Esophagus squamous epithelium (tissue), 5 donors: ENCODE measurements at places on chromosomes 6 and 20. TPM values are rescaled to one million over a fixed set of nuclear protein-coding genes. Genes with fewer than 3 reads are reported as not detected.

DNA sequence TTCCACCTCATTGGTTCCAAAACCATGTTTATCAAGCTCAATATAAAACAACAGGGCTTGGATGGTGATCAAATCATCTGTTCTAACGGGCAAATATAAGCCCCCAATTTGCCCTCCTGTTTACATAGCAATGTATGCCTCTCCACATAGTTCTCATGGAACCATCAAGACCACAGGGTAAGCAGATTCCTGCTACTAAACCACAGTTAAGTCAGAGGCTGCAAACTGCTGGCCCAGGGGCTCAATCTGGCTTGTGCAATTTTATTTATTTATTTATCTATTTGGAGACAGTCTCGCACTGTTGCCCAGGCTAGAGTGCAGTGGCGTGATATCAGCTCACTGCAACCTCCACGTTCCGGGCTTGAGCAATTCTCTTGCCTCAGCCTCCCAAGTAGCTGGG, 18.9 kb upstream of the MTHFD1L start:
- no peak for DNase-seq

Gene SEMG1
- total RNA-seq = not detected

- no peak for DNase-seq
Observed at GRCh38 chr20:62522748-62523396, 47.1 kb upstream of the GATA5 start.

Gene PTP4A1
- 30.9 TPM for total RNA-seq

- DNase-seq = no peak
Observed at GRCh38 chr6:158268361-158269147, 43.7 kb upstream of the TULP4 start.

- DNase-seq = no peak
Observed at GRCh38 chr6:46453741-46454316, 37.4 kb downstream of the RCAN2 start.

- no peak for DNase-seq
Observed at GRCh38 chr20:62258499-62259293, 20.4 kb downstream of the OSBPL2 start.

- DNase-seq = no peak
Observed at GRCh38 chr6:16471222-16471909, 233.0 kb downstream of the GMPR start.

DNA sequence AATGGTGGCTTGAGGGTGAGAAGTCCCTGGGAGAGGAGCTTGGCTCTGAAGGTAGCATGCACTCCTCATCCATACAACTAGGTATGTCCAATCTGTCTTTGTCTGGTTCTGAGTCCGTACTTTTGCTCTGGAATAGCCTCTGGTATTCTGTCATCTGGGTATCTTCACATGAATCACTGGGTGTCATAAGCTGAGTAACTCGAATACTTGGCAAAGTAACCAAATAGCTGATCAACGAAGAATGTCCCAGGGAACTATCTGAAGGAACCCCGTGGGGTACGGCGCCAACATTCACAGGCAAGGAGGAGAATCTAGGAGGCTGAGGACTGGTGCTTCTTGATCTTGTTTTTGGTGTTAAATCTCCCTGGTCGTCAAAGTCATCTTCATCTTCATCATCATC, 184.8 kb downstream of the HIVEP2 start:
- no peak for DNase-seq

Gene RGS17
- total RNA-seq = 1.8 TPM

GRCh38 chr20:32971703-32972161, 32.5 kb downstream of the SUN5 start:
- DNase-seq = no peak

GRCh38 chr6:13063300-13063918, 264.9 kb downstream of the TBC1D7 start:
- no peak for DNase-seq

DNA sequence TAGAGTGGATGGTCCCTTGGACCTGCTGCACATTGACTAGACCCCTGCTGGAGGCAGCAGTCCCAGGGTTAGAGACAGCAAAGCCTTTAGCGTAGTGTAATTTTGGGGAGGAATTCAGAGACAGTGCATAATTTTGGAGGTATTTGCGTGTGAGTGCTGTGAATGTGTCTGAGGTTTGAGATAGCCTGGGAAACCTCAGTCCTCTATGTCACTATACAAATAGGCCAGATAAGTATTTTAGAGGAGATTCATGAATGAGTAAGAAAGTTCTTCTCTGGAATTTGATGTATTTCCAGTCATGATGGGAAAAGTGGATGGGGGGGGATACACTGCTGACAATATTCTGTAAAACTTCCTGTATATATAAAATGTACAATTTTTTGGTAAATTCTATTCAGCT, 25.8 kb upstream of the MTRF1L start:
- DNase-seq = no peak

GRCh38 chr6:107315114-107315513, 144.2 kb downstream of the PDSS2 start:
- DNase-seq = no peak

- no peak for DNase-seq
Observed at GRCh38 chr20:36824142-36824940, 50.8 kb upstream of the DSN1 start.

DNA sequence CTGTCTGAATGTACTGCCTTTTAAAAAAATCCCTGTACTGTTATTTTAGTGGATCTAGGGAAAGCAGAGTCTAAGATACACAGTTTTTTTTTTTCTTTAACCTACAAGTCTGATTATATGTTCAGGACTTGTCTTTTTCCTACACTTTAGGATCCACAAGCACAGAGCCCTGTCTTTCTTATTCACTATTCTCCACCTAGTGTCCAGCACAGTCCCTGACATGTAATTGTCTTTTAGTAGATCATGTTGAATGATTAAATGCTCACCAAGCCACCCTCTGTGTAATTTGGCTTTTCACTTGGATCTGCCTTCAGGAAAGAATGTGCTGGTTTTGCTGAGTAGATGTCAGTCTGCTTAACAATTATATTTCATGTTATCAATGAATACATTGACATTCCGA, 35.8 kb upstream of the YWHAB start:
- DNase-seq = no peak

GRCh38 chr20:78338-78737, 9.1 kb upstream of the DEFB125 start:
- no peak for DNase-seq

DNA sequence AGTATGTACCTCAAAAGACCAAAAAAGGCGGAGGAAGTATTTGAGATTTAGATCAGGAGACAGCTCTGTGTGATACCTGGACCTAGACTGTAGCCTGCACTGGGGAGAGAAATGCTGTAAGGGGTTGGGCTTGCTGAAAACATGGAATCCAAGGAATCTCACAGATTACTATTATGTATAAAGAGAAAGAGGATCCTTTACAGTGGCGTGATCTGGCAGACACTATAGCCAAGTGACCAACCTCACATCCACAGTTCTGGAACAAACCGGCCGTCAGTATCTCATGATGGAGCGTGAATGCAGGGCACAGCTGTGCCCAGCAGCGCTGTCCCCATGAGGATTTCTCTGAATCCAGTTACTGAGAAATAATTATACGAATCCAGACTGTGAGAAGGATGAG, 12.3 kb downstream of the DDX27 start:
- DNase-seq = no peak

DNA sequence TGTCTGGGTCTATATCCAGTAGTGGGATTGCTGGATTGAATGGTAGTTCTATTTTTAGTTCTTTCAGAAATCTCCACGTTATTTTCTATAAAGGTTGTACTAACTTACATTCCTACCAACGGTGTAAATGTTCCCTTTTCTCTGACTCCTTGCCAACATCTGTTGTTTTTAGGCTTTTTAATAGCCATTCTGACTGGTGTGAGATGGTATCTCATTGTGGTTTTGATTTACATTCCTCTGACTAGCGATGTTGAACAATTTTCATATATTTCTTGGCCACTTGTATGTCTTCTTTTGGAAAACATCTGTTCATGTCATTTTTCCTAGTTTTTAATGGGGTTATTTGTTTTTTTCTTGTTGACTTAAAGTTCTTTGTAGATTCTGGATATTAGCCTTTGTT, 99.3 kb downstream of the BMP2 start:
- no peak for DNase-seq

Gene SASH1
- total RNA-seq = 62.7 TPM

Gene TM9SF4
- 30.5 TPM for total RNA-seq

DNA sequence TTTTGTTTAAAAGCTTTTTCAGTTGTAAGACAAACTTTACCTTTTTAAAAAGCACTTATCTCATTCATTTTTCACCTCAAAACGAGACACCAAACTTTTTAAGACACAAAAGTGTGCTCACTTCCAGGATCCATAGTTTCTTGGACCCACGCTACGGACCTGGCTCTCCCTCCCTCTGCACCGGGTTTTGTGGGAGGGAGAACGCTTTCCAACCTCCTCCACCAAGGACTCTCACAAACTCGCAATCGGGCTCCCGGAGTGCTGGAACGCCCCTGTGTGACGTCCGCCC, 436 bp downstream of the CAGE1 start:
- DNase-seq = no peak

Gene LST1
- 0.49 TPM for total RNA-seq

- no peak for DNase-seq
Observed at GRCh38 chr6:151434369-151434768, 17.6 kb downstream of the RMND1 start.

Gene RNGTT
- 22.3 TPM for total RNA-seq

Gene RFX6
- not detected for total RNA-seq

- DNase-seq = no peak
Observed at GRCh38 chr20:45095805-45096238, 5.1 kb downstream of the KCNS1 start.
